PC-3 (cell line): ENCODE measurements at places on chromosomes 5 and 9.

GRCh38 chr5:79893485-79893884 is 97.6 kb downstream of the MTX3 start:
- H3K36me3 ChIP-seq = no peaks in the 10 kb centered on the region
- H3K27ac ChIP-seq = no peak overlapping the region
- H3K4me1 ChIP-seq = no peaks in the 10 kb centered on the region

DNA sequence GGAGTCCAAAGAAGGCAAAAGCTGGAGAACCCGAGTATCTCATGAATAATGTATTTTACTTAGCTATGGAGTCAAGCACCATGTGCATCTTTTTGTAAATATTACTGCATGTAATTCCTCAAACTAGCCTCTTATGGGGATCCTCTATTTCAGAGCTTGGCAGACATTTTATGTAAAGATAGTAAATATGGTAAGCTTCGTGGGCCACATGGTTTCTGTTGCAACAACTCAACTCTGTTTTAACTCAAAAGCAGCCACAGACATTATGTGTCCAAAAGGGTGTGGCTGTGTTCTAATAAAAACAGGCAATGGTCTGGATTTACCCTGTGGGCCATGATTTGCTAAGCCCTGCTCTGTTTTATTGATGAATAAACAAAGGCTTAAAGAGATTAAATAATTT is 17.3 kb downstream of the DAPK1 start:
- no peaks in the 10 kb centered on the region for H3K4me1 ChIP-seq
- no peak overlapping the region for H3K27ac ChIP-seq
- H3K36me3 ChIP-seq = no peaks in the 10 kb centered on the region
- H3K4me3 ChIP-seq = no peak overlapping the region

DNA sequence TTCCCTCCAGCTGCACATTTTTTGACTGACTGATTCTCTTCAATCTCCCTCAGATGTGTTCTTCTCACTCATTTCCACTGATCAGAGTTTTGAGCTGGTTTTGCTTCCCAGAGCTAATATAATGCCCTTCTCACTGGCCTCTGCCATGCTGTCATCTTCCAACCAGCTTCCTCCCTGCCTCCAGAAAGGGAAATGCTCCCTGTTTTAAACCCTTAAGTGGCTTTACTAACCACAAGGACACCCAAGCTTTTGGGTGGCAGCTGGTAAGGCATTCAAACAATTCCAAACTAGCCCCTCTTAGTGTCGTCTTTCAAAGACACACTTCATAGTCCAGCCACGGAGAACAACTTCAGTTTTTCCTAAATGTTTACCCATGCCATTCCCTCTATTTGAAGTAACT is 172.5 kb downstream of the CRB2 start:
- H3K27ac ChIP-seq = no peak overlapping the region
- no peaks in the 10 kb centered on the region for H3K4me1 ChIP-seq
- no peaks in the 10 kb centered on the region for H3K27me3 ChIP-seq
- no peak overlapping the region for H3K4me3 ChIP-seq

- H3K27me3 ChIP-seq = no peaks in the 10 kb centered on the region
- no peaks in the 10 kb centered on the region for H3K36me3 ChIP-seq
- H3K27ac ChIP-seq = no peak overlapping the region
- H3K4me3 ChIP-seq = no peak overlapping the region
- DNase-seq = peak; percentile 57
Observed at GRCh38 chr5:113343343-113343742, 91.4 kb downstream of the TSSK1B start.

DNA sequence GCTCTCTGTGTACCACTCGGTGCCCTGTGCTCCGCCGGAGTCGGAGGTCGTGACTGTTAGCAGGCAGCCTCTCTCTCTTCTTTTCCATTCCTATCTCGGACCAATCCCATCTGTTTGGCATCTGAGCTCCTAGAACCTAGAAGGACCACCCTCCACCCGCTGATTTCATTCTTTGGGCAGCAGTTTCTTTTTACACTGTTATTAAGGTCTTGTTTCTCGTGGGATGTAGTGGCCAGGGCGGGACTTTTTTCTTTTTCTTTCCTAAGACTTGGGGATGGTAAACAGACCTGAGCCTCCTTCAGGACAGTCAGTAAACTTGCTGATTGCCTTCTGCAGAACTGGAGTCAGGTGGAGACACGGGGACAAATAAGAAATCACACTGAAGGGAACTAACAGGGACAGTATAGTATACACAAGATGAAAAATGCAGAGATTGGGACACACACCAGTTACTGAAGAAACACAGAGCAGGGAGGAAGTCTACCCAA is 500 bp downstream of the URM1 start:
- H3K36me3 ChIP-seq = no peaks in the 10 kb centered on the region
- H3K4me1 ChIP-seq = peaks cover 12% of the 10 kb centered on the region; the same call in 1 of the 2 replicates
- H3K27ac ChIP-seq = peak overlapping the region; percentile 77
- H3K4me3 ChIP-seq = peak overlapping the region; percentile 97
- no peaks in the 10 kb centered on the region for H3K27me3 ChIP-seq
- no peak for DNase-seq
